ENCODE measurements at places on chromosomes 11 and 22.

- DNase-seq, result no peak
Measured at GRCh38 chr11:44726283-44727113, at the start of gene TSPAN18. Gene TSPAN18 (plus strand): TSS chr11:44726962. CDS start chr11:44906417, 179,455 bp downstream.

- DNase-seq, result no peak
Measured at GRCh38 chr11:123517559-123518364, 87.7 kb downstream of the GRAMD1B start.

DNA sequence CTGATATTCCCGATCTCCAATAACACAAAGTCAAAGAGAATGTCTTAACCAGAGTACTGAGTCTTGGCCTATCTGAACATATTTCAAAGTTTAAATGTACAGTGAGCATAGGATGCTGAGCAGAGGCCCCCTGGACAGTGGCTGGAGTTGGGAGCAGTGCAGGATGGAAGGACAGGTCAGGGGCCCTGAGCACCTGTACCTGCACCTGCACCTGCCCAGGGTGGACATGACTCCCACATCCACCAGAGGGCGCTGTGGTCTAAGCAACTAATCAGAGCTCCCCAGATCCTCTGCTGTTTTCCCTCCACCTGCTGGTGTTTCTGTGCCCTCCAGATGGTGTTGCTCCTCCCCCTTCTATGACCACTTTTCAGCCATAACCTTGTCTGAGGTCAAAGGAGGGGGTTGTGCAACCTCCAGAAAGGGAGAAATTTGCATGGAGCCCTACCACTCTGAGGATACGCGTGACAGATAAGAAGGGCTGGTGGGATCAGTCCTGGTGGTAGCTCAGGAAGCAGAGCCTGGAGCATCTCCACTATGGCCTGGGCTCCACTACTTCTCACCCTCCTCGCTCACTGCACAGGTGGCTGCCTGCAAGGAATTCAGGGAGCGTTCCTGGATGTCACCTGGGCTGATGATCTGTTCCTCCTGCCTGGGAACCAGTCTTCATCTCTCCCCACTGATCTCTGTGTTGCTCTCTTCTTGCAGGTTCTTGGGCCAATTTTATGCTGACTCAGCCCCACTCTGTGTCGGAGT is 49.1 kb upstream of the VPREB1 start:
- no peak for DNase-seq

DNA sequence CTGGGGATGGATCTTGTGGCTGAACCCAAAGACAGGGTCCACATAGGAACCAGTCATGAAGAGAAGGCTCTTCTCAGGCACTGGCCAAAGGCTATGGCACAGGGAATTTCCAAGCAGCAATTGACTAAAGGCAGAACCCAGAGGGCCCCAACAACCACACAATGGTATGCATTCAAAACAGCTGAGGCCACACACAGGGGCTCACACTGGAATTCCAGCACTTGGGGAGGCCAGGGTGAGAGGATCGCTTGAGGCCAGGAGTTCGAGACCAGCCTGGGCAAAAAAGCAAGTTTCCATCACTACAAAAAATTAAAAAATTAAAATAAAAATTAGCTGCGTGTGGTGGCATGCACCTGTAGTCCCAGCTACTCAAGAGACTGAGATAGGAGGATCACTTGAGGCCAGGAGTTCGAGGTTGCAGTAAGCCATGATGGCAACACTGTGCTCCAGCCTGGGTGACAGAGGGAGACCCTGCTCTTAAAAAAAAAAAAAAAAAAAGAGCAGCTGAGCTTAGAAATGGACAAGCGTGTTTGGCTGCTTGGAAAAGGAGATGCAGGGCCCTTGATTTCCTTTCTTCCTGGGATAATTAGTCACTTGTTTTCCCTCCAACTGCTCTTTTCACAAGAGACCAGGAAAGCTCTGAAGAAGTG is 44.6 kb downstream of the MYH9 start:
- no peak for DNase-seq

- DNase-seq, result no peak
Measured at GRCh38 chr11:134413826-134414731, 2.0 kb upstream of the B3GAT1 start.

DNA sequence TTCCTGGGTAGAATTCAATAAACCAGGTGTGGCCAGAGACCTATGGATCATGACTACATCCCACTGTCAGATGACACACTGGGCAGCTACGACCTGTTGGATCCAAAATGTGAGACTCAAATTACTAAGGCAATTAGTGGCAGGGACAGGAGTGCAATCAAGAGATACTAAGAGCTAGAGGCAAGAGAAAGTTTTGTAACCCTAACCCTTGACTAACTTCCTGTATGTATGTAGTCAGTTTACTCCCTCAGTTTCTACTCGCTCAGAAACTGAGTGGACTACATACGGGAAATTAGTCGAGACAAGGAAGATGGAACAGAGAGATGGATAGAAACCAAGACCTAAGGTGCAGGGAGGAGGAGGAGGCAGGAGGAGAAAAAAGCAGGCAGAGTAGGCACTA is 2.7 kb downstream of the CYB5R2 start:
- no peak for DNase-seq

DNA sequence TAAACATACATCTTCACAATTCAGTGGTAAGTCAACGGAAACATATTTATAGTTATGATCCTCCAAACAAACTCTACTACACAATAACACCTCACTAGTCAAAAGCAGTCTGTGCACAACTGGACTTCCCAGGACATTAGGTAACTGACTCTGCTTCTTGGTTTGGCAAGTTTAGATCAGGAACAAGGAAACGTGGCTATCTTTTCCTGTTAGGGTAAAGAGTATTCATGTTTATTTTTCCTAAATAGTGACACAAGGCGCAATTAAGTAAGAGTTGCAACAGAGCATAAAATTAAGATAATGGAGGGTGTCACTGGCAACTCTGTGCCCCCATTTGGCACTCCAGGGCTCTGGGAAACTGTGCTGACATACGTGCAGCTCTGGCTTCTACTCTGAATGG is 70.2 kb upstream of the TP53AIP1 start:
- DNase-seq, result no peak

GRCh38 chr11:46389450-46390330 is 1.9 kb downstream of the CHRM4 start:
- DNase-seq, result no peak

DNA sequence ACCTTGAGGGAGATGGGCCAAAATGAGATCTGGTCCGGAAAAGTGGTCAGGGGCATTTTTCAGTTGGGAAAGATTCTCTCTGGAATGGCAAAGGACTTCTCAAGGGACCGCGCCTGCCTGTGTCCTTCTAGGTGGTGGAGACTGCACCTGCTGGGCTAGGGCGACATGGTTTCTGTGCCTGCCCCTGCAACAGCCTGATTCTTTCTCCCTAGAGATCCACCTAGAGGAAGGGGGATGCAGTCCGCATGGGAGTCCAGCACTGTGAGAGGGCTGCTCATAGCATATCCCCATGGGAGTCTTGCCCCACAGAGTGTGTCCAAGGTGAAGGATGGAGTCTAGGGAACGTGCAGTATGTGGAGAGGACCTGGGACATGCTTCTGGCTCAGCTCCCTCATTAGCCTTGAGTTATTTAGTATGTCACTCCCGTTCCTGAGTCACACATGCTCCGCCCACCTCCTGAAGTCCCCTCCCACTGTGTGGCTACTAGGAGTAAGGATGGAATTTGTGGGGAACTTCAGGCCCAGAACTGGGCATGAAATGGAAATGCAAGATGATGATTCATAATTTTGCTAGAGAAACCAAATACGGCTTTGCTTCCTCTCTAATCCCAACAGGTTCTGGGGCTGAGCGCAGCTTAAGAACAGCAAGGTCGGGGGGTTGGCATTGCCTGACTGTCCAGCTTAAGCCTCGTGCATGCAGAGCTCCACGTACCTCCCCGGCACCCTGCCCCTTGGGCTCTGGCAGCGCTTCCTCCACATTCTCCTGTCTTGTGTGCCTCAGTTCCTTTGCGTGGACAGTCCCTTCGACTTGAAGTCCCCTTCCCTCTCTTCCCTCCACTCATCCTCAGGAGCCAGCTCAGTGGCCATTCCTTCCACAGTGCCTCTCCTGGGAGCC is 35.0 kb downstream of the GRIK4 start:
- peak; percentile 88 for DNase-seq

DNA sequence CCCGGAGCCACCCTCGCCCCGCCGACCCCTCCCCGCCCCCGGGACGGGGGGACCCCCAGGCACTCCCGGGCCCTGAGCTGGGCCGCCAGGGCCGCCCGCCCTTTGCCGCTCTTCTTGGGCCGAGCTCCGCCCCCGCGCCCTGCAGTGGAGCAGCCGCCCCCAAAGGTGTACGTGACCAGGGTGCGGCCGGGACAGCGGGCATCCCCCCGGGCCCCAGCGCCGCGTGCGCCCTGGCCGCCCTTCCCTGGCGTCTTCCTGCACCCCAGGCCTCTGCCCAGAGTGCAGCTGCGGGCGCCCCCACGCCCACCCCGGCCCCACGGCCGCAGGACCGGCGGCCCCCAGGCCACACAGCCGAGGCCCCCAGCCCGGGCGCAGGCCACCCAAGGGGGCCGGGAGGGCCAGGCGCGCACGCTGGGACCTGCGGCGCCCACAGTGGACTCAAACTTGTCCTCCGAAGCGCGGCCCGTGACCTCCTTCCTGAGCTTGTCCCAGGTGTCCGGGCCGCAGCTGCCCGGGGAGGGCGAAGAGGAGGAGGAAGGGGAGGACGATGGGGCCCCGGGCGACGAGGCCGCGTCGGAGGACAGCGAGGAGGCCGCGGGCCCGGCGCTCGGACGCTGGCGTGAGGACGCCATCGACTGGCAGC is 7.4 kb downstream of the B4GALNT4 start:
- DNase-seq, result no peak

- no peak for DNase-seq
Measured at GRCh38 chr11:74175920-74176319, 4.8 kb downstream of the PPME1 start.

GRCh38 chr11:24373516-24373915 is 123.3 kb upstream of the LUZP2 start:
- DNase-seq, result no peak

DNA sequence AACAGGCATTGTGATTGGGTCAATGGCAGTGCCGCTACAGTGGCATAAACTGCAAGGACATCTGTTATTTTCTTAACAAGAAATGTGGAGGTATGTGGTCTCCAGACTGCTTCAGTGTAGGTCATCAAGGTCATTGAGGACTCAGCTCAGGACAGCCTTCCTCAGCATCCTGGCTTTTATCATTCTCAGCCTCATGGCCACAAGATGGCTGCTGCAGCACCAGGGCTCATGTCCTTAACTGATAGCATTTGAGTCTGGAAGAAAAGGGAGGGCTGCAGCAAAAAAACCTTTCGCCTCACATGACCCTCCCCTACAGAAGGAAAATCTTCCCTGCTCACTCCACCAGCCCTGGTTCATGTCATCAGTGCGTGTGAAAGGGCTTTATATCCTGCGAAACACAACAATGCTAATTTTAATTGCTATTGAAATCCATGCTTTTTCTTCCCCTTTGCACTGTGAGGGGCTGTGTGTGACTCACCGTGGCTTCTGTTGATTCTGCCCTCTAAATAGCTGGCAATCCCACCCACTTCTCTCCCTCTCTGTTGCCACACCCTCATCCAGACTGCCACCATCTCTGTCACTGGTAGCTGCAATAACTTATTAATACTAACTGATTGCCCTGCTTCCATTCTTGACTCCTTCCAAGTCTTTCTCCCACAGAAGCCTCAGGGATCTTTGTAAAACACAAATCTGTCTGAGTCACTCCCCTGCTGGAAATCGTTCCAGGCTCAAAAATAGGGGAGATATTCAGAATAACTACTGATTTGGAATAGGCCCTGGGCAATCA is 43.8 kb downstream of the CHRDL2 start:
- no peak for DNase-seq

GRCh38 chr11:79466411-79466810 is 25.6 kb upstream of the TENM4 start:
- peak; percentile 31 for DNase-seq

DNA sequence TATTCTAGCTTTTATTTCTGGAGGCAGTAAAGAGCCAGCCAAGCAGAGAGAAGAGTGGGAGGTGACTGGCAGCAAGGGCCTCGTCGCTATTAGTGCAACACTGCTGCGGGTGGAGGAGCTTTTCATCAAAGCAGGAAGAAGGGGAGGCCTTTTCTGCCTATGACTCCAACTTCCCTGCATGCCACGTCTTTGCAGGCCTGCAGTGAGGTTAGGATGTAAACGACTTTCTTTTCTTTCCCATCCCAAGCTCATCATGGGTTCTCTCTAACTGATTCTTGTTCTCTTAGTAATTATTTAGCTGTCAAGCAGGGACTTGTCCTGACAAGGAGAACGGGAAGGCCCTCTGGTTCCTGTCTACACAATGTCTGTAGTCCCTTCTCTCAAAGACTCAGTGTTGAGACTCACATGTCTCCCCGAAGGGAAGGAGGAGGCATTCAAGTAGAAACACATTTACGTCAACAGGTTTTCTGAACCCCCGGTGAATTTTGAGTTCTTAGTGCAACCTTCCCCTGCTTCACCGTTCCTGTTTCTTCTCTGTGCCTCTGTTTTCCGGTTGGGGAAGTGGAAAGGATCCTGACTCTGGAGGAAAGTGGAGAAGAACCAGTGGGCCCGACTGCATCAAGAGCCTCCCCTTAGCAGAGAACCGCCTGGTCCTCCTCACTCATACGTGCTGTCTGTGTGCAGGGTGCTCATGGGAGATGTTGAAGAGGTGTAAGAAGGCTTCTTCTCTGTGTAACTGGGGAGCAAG is 56.9 kb downstream of the PACS1 start:
- no peak for DNase-seq

GRCh38 chr11:49213026-49213560 is 4.7 kb upstream of the FOLH1 start:
- DNase-seq, result no peak

- DNase-seq, result peak; percentile 62
Measured at GRCh38 chr22:17845790-17846189, 71.5 kb upstream of the BID start.

DNA sequence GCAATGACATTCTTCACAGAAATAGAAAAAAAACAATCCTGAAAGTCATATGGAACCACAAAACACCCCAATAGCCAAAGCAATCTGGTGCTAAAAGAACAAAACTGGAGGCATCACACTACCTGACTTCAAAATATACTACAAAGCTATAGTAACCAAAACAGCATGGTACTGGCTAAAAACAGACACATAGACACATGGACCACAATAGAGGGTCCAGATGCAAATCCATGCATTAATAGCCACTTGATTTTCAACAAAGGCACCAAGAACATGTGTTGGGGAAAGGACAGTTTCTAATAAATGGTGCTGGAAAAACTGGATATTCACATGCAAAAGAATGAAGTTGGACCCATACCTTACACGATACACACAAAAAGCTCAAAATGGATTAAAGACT is 27.9 kb upstream of the SMIM38 start:
- DNase-seq, result no peak

GRCh38 chr11:47099214-47099917 is 77.3 kb downstream of the ARFGAP2 start:
- no peak for DNase-seq

- DNase-seq, result no peak
Measured at GRCh38 chr22:37162221-37163095, 12.7 kb upstream of the IL2RB start.

DNA sequence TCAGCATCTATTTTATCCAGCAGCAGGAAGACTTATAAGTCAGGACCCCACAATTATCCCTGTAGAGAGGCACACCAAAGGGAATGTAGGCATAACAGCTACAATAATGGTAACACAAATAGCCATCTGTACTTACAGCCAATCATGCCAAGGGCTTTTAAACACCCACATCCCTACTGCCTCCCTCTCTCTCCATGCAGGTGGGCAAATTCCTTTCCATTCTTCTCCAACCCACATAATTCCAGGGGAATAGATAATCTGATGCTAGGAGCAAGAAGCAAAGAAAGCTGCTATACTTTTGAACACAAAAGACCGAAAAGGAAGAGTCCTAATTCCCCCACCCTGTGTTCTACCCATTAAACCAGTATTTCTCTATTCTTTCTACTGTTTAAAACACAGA is 46.7 kb downstream of the RBFOX2 start:
- no peak for DNase-seq

- no peak for DNase-seq
Measured at GRCh38 chr11:126113012-126113411, 50.3 kb upstream of the CDON start.

GRCh38 chr11:104279587-104279986 is 115.6 kb upstream of the PDGFD start:
- DNase-seq, result no peak

Measured in GM04503 (cell line).